HuH-7 (cell line): ENCODE measurements at places on chromosomes 16 and 17.
A peak's percentile ranks its signal among the peaks of the same experiment; 100 is the strongest.

DNA sequence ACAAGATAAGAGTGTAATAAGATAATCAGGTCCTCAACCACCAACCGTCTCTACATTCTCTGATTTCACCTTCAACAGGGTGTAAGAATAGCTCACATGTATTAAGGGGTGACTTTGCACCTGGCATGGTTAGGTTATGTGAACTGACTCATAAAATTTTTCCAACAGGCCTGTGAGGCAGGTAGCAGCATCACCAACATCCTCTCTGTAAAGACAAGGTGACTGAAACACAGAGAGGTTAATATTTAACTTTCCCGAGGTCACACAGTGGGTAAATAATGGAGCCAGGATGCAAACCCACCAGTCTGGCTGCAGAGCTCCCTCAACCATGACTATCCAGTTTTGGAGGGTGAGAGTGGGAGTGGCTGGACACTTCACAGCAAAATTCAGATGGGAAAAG, 317.2 kb downstream of the C16orf95 start:
- DNase-seq, result no peak

DNA sequence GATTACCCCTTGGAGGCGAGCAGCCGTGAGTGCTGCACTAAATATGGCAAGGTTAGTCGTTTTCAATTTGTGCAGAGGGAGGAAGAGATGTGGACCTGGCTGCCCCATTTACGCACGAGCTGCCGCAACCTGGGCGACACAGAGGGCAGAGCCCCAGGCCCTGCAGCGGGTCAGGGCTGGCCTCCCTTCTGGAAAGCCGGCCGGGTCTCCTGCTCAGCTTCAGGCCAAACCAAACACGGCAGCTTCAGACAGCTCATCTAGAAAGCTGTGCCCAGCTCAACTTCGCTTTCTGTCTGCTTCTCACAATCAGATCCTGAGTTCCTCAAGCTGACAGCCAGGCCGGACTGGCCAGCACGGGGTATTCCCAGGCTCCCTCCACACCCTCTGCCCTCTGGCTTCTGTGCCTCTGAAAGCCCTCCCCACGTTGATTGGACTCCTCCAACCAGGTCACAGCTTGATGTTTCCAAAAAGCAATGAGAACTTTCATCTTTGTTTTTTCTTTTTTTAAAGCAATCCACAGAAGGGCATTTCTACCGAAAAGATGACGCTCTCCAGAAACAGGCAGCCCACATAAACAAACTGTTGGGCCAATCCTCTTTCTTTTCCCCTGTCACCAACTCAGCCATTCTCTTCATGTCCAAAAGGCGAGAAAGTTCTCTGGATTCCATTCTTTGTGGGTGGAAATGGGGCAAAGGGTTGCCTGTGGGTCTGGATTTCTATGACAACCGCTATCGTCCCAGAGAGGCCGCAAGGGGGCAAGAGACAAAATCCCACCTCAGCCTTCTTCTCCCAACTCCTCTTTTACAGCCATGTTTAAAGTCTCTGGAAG, 189.0 kb downstream of the ZFHX3 start:
- no peak for DNase-seq

DNA sequence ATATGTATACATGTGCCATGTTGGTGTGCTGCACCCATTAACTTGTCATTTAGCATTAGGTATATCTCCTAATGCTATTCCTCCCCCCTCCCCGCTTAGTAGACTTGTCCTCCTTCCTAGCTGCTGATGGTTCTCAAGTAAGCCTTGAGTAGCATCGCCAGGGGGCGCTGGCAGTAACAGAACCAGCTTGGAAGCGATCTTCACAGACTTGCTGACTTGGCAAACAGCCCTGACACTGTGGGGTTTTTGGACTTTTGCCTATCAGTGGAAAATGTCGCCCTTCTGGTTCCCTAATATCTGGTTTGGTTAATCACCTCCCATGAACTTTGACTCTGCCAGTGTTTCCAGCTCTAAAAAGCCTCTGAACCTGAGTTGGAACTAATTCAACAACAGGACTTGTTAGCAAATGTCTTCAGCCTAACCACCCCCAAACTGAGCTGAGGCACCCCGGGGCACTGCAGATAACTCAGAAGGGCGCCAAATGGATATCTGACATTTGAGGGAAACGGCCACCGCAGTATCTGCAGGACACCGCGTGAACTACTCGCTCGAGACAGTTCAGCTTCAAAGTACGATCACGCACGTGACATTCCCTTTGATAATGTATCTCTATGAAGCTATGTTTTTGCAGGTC, 15.4 kb upstream of the SPATA32 start:
- DNase-seq, result peak; percentile 87

DNA sequence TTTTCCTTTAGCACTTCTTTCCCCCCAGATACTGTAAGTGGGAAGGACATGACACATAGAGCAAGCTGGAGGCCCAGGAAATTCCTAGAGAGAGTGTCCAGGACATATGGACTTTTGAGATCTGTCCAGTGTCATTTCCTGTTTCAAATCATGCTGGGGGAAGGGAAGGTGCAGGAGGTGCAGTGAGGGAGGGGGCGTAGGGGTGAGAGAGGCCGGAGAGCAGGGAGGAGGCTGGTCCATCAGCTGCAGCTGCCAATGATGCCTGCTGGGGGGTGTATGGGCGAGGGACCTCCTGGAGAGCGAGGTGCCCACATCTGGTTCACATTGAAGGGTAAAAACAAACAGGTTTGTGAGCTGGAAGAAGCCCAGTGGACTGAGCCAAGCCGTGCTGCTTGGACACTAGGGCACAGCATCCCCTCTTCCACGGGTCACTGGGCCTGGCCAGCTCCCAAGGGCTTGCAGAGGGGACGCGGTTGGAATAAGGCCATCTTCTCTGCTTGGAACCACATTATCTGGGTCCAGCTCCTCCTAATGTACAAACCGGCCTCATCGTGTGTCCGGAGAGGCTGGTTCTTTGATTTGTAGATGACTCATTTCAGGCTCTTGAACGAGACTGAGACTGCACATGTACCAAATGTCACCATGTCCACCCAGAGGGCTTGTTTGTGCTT, 70.4 kb upstream of the SMURF2 start:
- DNase-seq, result no peak

DNA sequence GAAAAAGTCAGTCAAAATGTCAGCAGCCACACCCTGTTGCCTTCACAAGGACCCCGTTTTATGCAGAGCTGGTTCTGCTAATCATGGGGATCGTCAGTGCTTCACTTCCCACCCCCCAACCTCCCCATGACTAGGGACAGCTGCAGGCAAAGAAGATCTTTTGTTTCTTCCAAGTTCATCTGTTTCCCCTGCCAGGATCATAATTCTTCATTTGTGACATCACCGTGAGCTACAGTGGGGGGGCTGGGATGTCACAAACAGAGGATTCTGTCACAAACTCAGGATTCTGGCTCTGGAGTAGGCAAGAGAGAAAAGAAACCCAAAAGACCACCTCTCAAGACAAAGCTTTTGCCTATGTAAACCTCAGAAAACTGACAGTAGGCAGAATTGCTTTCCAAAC, 24.7 kb downstream of the DNAJC7 start:
- no peak for DNase-seq

DNA sequence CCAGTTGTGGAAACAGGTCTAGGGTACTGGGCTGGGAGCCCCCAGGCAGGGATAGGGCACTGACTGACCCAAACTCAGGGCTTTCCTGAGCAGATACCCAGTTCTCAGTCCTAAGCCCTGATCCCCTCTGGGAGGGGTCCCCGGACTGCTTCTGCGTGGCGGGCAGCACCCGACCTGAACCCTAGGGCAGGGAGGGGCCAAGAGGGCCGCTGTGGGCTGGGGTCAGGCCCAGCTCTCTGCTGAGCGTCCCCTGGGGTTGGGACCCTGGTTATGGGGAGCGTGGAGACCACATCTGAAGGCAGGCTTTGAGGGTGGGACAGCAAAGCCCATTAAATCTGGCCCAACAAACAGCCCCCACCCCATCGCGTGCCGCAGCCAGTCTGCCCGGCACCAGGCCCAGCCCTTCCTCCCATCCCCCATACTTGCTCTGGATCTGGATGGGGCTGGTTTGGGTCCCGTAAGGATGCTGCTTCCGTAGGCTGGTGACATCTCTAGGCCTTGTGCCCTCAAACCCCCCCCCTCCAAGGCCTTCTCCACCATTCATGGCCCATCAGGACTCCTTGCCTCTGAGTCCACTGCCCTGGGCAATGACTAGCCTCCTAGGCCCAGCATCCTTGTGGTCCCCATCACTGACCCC, 691 bp upstream of the FAM83G start:
- no peak for DNase-seq

DNA sequence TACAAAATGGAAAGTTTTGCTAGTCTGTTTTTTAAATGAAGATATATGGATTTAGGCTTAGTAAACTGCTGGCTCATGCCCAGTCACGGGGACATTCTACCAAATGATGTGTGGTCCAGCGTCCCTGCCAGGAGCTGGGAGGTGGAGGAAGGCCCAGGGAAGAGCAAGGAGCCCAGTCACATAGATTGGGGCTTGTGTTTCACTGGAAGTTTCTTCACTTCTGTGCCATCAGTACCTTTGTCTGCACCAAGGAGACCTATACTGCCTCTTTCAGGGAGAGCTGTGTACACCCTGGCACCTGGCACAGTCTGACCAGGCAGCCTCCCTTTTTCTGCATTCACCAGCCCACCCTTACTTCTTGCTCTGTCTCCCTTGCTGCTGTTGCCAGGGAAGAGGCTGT, 32.6 kb upstream of the ERN1 start:
- no peak for DNase-seq

- DNase-seq, result no peak
Measured at GRCh38 chr17:76752006-76752405, 14.1 kb downstream of the MFSD11 start.

- no peak for DNase-seq
Measured at GRCh38 chr17:16364625-16365024, 11.4 kb upstream of the CENPV start.
